ENCODE measurements at places on chromosomes 4 and X. TPM values are rescaled to one million over a fixed set of nuclear protein-coding genes. Genes with fewer than 3 reads are reported as not detected.

GRCh38 chr4:70739496-70740337, 18.0 kb downstream of the RUFY3 start:
- H3K4me3 ChIP-seq = no peak overlapping the region
- H3K36me3 ChIP-seq = no peaks in the 10 kb centered on the region
- DNase-seq = no peak
- no peaks in the 10 kb centered on the region for H3K27me3 ChIP-seq
- H3K27ac ChIP-seq = no peak overlapping the region

DNA sequence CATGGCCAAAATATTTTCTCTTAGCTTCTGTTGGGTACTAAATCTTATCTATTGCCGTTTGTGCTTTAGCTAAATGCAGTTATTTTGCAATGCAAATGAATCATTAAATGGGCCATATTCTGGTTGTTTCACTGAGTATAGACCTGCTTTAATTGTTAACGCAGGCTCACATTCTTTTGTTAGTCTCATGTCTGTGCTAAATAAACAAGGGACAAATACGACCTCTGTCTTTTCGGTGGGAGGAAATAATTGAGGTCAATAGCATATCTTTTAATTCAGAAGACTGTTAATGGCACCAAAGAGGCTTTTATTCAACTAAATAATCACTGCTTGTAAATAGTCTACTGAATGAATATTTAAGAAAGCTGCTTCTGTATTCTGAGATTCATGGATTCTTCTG, 76.9 kb downstream of the DIAPH2 start:
- no peaks in the 10 kb centered on the region for H3K27me3 ChIP-seq
- H3K36me3 ChIP-seq = no peaks in the 10 kb centered on the region
- DNase-seq = no peak
- no peak overlapping the region for H3K4me3 ChIP-seq

DNA sequence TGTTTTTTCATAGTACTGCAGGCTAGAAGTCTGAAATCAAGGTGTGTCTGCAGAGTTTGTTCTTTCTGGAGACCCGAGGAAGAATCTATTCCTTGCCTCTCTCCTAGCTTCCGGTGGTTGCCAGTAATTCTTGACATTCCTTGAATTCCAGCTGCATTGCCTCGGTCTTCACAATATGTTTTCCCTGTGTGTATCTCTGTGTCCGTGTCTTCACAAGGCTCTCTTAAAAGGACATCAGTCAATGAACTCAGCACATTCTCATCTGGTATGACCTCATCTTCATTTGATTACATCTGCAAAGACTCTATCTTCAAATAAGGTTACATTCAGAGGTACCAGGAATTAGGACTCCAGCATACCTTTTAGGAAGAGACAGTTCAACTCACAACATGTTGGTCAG, 163.4 kb downstream of the BANK1 start:
- H3K27ac ChIP-seq = no peak overlapping the region
- no peaks in the 10 kb centered on the region for H3K4me1 ChIP-seq
- H3K36me3 ChIP-seq = no peaks in the 10 kb centered on the region
- no peaks in the 10 kb centered on the region for H3K27me3 ChIP-seq
- DNase-seq = no peak
- H3K4me3 ChIP-seq = no peak overlapping the region

Gene MAGEA1
- total RNA-seq = not detected

DNA sequence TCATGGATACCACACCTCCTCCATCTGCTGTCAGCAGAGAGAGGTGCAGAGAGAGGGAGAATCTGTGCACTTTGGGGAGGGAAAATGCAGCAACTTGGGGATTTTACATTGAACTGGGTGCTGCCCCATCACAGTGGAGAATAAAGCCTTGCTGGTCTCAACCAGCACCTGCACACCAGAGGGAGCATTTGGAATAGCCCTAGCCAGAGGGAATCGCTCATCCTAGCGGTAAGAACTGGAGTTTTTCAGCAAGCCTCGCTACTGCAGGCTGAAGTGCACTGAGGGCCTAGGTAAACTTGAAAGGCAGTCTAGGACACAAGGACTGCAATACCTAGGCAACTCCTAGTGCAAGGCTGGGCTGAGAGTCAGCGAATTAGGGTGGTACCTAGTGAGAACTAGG, 148.7 kb downstream of the KDR start:
- DNase-seq = no peak
- H3K27me3 ChIP-seq = no peaks in the 10 kb centered on the region

Gene EDNRA
- not detected for total RNA-seq

DNA sequence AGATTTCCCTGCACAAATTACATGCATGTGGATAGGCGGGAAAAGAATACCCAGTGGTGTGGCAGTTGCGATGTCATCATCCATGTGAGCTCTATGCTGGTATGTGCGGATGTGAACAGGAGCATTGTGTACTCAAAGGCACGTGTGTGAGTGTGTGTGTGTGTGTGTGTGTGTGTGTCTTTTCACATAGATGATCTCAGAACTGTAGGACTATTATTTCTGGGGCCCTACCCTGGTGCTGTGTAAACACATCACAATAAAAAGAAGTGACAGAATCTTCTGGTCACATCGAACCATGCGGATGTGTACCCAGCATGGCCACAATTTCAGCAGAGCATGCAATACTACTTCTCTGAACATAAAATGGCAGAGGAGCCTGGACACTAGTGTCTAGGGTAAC, 624.8 kb downstream of the MID1IP1 start:
- no peak overlapping the region for H3K4me3 ChIP-seq
- H3K4me1 ChIP-seq = no peaks in the 10 kb centered on the region
- DNase-seq = no peak

DNA sequence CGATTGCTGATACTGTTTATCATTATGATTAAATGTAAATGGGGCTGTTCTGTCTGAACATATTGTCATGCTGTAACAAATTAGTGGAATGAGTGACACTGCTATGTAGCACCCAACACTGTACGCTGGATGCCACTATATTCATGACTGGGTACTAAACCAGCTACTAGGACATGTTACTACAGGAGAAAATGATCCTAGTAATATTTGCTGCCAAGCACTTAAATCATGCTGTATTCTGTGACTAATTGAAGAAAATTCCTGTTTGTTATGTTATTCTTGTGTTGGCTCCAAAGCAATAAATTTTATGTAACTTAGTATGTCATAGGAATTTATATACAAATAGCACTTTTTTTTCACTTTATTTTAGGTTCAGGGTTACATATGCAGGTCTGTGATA, 804.2 kb downstream of the CENPC start:
- H3K36me3 ChIP-seq = no peaks in the 10 kb centered on the region
- no peak for DNase-seq
- H3K4me3 ChIP-seq = no peak overlapping the region
- peaks cover 5% of the 10 kb centered on the region for H3K4me1 ChIP-seq
- H3K27ac ChIP-seq = no peak overlapping the region
- H3K27me3 ChIP-seq = no peaks in the 10 kb centered on the region

DNA sequence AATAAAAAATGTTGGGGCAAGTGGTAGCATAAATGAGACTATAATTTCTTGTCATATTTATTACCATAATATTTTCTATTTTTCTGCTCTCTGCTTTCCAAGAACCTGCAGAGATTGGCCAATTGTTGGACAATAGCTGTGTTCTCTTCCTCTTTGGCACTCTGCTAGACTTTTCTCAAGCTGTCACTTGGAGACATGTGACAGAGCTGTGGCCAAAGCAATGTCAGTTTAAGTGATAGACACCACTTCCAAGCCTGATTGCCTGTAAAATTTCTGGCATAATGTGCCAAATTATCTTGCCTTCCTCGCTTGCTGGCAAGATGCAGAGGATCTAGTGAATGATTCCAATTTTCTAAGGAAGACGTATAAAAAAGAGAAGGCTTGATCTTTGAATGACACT, 162.2 kb upstream of the NDST4 start:
- no peak for DNase-seq
- no peaks in the 10 kb centered on the region for H3K36me3 ChIP-seq
- peaks cover 20% of the 10 kb centered on the region for H3K4me1 ChIP-seq
- no peak overlapping the region for H3K4me3 ChIP-seq
- H3K27me3 ChIP-seq = no peaks in the 10 kb centered on the region

Gene CLIC2
- 0.56 TPM for total RNA-seq

DNA sequence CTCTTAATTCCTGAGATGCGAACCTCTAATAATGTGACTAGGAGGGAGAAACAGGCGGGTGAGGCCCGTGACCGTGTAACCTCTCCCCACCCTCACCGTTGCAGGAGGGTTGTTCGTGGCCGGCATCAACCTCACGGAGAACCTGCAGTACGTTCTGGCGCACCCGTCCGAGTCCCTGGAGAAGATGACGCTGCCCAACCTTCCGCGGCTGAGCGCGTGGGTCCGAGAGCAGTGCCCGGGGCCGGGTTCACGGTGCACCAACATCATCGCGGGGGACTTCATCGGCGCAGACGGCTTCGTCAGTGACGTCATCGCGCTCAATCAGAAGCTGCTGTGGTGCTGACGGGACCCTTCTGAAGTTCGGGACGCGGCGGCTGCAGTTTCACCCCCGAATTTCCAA, 17.8 kb downstream of the PLCXD1 start:
- H3K27me3 ChIP-seq = no peaks in the 10 kb centered on the region
- no peaks in the 10 kb centered on the region for H3K4me1 ChIP-seq
- DNase-seq = no peak
- no peak overlapping the region for H3K27ac ChIP-seq

Gene DDX53
- not detected for total RNA-seq

Data from glutamatergic neuron (in vitro differentiated cells).